AG04450 (cell line): ENCODE measurements at places on chromosomes 12 and 14. TPM values are rescaled to one million over a fixed set of nuclear protein-coding genes. Genes with fewer than 3 reads are reported as not detected.

GRCh38 chr12:102022286-102022685 lies 39.5 kb downstream of the WASHC3 start:
- DNase-seq = no peak

DNA sequence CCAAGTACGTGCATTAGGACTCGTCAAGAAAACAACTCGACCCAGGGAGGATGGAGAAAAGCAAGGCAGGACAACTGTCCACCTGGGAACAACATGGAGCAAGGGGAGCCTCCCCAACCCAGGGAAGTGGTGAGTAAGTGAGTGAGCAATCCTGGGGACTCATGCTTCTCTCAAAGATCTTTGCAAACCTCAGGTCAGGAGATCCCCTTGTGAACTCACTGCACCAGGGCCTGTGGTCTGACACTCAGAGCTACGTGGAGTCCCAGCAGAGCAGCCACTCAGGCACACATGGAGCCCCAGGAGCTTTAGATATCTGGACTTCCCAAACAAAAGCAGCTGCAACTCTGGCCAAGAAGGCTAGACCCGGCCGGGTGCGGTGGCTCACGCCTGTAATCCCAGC lies 12.2 kb upstream of the OR5AU1 start:
- no peak for DNase-seq

BIN2 gene
- polyA plus RNA-seq = 0.04 TPM in 1 of 2 replicates, not detected in the other

JAG2 gene
- 0.17 and 0.22 TPM in 2 replicates for polyA plus RNA-seq

P3H3 gene
- polyA plus RNA-seq = 45.5 and 65.3 TPM in 2 replicates
